Renal pelvis (tissue), 12 donors: ENCODE measurements at places on chromosomes 3 and 15.

GRCh38 chr3:22122567-22122966 lies 371.6 kb upstream of the ZNF385D start:
- DNase-seq: no peak

DNA sequence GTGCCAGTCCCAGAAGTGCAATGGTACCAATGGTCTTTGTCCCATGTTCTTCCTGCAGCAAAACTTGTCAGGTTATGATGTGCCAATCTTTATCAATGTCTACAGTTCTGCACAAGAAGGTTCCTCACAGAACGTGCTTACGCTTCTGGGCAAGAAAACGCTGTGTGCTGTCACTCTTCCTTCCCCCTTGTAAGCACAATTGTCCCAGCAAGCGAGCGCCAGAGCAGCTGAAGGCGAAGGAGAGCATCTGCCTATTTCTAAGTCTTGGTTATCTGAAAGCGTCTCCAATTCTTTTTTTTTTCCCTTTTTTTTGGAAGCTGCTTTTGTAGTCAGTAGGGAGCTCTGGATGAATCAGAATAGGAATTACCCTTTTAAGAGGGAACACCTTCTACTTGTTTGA lies 514.4 kb downstream of the FGF12 start:
- no peak for DNase-seq

DNA sequence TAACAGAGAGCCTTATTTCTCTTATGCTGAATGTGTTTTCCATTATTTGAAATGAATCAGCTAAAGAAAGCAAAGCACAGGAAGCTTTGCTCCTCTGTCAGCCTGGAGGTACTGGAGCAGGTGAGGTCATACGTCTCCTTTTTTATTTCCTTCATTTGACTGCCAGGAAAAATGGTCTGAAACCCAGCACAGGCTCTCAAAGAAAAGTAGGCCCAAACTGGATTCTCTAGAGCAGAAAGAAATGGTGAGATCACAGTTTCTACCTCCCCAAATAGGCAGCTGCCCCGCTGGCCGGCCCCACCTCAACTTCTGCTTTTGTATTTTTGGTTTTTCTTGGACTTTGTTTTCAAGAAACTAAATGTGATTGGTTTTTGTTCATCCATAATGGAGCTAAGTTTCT lies 95.1 kb downstream of the RPL39L start:
- DNase-seq: no peak

- DNase-seq: no peak
Observed at GRCh38 chr3:5202222-5202621, 14.7 kb downstream of the EDEM1 start.

- no peak for DNase-seq
Observed at GRCh38 chr3:31244929-31245817, 287.6 kb upstream of the STT3B start.

DNA sequence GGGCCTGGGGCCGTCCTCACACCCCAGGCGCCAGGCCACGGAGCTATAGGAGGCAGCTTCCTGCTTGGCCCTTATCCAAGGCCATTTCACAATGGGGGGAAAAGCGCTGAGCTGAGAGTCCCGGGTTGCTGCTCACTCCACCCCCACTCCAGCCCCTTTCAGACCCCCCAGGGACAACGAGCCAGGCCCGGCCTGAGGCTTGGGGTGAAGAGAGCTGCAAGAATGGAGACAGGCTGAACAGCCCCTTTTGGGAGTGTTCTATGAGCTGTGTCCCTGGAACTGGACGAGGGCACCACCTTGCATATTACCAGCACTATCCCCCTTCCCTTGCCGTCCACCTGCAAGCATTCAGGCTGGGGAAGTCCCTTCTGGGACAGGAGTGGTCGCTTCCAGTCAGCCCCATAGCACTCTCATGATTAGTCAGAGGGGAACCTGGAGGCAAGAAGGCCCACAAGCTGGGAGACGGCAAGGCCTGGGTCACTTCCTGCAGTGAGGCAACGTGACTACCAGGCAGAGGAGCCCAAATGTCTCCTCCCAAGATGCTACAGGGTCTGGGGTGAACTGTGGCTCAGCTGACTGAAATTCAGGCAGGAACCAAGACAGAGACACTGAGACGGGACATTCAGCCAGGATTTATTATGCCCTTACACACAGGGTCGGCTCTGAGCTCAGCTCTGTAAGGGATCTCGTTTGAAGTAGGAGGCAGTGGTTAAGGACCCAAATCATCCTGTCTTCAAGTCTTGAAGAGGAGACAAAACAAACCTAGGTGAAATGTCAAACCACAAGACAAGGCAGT lies 8.6 kb upstream of the SRP14 start:
- DNase-seq: peak; percentile 75

DNA sequence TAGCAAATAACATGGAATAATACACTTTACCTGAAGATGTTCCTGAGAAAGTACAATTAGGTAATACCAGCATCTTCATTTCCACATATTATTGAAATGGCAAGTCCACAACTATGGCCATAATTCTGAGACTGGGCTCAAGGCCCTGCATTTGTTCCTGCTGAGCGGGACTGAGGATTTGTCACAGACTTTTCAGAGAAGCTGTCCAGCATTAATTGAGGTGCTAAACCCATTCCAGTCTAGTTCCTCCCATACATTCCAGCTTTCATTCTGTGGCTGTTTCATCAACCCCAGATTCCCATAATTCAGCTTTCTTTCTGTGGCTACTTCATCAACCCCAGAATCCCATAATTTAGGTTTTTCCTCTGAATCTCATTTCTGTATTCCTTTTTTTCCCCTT lies 293.4 kb upstream of the GBE1 start:
- DNase-seq: no peak

DNA sequence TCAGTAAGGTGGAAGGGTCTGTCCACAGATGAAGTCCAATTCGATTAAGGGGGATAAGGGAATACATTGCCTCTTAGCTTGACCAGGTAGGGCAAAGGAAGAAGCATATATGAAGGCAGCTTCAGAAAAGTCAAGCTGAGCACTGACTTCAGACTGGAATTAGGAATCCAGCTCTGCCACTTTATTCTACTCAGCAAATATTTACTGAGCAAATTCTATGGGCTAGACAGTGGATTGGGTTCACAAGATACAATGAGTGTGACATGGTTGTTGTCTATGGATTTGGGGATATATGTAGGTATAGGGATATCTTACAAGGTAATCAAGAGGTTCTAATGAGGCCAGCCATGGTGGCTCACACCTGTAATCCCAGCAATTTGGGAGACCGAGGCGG lies 526 bp downstream of the ADIPOQ start:
- DNase-seq: no peak

DNA sequence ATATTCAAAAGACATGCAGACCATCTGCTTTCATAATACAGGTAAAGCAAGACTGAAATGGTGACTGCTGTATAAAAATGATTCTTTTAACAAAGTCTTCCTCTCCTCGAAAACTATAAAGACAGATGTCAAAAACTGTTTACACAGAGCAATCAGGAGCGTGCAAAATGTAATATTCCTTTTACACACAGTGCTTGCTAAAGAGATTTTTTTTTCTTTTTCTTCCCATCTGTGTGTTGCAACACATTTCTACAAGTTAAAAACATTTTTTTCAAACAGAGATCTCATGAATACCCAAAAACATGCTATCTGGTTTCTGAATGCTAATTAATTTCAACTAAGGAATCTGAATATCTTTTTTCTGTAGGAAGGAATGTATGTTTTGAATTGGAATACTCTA lies 22.1 kb downstream of the SATB1 start:
- DNase-seq: no peak
